Thymus (tissue), 14 donors: ENCODE measurements at places on chromosomes 16 and 17. TPM values are rescaled to one million over a fixed set of nuclear protein-coding genes. Genes with fewer than 3 reads are reported as not detected.

The OTOA gene
- polyA plus RNA-seq, result 1.3 TPM

- DNase-seq, result no peak
- peaks cover 13% of the 10 kb centered on the region for H3K36me3 ChIP-seq
- no peaks in the 10 kb centered on the region for H3K27me3 ChIP-seq
Measured at GRCh38 chr16:24119807-24120206, 136.3 kb upstream of the CACNG3 start.

The TP53TG3D gene
- polyA plus RNA-seq, result 0.02 TPM

The GSE1 gene
- 29.9 TPM for polyA plus RNA-seq

- no peak for DNase-seq
- H3K27ac ChIP-seq, result no peak overlapping the region
- H3K36me3 ChIP-seq, result no peaks in the 10 kb centered on the region
- H3K4me3 ChIP-seq, result no peak overlapping the region
- no peaks in the 10 kb centered on the region for H3K4me1 ChIP-seq
- H3K27me3 ChIP-seq, result no peaks in the 10 kb centered on the region
Measured at GRCh38 chr17:33494151-33494550, 201.1 kb upstream of the ASIC2 start.
